Brain microvascular endothelial cell (primary cell): ENCODE measurements at places on chromosomes 13 and 19.

DNA sequence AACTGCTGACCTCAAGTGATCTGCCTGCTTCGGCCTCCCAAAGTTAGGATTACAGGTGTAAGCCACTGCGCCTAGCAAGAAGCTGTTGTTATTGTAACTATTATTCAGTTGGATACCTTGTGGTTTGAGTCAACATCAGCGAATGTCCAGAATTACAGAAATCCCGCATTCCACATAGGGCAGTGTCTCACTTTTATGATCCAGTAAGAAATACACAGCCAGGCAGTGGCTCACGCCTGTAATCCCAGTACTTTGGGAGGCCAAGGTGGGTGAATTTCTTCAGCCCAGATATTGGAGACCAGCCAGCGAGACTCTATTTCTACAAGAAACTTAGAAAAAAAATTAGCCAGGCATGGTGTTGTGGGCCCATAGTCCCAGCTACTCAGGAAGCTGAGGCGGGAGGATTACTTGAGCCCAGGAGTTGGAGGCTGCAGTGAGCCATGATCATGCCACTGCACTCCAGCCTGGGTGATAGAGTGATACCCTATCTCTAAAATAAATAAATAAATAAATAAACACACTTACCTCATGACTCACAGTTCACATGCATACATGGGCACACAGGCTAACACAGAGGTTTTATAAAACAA, 43.8 kb downstream of the SPTBN4 start:
- no peak for DNase-seq

DNA sequence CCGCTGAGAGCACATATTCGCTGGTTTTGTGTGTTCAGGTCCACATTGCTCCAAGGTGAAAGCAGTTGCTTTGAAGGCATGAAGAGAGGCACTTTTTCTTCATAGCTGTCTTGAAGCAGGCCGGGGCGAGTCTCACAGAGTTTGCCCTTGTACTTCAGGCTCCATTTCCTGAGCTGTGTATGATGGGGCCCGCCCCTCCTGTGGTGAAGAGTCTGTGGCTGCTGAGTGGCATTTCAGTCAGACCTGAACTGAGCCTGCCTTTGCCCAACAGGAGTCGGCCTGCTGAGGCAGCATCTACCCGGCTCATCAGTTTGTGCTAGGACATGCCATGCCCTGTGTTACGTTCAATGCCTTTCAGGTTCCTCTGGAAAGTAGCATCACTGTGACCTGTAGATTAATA, 44.4 kb upstream of the C1QTNF9 start:
- no peak for DNase-seq

DNA sequence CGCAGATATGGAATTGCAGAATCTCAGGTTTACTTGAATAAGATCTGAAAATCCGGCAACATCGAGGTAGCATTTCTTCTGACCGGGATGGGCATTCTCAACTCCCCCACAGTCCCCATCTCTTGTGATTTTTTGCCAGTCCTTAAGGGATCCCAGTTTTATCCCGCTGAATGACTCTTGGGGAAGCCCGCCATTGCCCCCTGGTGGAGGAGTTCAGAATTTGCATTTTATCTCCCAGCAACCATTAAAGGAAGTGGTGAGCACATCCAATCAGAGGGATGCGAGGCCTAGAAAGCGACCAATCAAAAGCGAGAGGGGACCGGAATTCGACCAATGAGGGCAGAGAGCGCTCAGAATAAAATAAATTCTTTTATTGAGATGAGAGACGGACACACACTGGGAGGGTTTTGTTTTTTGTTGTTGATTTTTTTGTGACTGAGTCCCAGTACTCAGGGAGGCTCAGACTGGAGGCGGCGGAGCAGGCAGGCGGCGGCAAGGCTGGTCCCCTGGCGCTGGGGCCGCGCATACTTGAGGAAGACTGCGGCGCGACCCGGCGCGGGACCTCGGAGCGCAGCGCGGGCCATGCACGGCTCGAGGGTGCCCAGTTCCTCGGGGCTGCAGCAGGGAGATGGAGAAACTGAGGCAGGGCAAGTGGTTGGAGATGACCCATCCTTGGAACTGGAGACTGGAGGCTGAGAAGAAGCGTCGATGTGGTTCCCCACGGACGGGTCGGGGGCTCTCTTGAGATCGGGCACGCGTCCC, 3.9 kb upstream of the TTC9B start:
- peak; percentile 92 for DNase-seq

GRCh38 chr13:72850959-72851677, 69.2 kb downstream of the PIBF1 start:
- DNase-seq, result no peak

GRCh38 chr13:51955281-51955771, 55.9 kb downstream of the ATP7B start:
- DNase-seq, result no peak

DNA sequence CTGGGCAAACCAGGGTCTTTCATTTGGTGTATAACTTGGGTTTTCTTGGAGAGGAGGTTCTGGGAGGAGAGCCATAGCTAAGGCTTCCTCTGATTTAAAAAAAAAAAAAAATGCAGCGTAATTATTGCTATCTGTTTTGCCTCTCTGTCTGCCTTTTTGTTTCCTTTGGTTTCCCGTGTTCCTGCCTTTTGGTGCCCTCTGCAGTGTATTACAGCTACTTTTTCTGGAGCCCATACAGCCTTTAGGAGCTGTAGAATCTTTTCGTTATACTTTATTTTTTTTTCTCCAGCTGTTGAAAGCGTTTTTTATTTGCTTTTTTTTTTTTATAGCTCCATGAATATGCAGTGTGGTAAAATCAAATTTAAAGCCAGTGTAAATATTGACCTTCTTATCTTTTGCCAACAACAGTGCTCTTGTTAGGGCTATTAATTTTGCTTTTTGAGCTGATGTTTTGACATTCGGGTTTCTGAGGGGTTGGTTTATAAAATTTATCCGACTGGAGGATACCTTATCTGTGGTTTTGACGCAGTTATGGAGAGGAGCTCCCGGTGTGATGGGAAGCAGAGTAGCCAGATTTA, 38.1 kb downstream of the ZNF493 start:
- DNase-seq, result no peak

DNA sequence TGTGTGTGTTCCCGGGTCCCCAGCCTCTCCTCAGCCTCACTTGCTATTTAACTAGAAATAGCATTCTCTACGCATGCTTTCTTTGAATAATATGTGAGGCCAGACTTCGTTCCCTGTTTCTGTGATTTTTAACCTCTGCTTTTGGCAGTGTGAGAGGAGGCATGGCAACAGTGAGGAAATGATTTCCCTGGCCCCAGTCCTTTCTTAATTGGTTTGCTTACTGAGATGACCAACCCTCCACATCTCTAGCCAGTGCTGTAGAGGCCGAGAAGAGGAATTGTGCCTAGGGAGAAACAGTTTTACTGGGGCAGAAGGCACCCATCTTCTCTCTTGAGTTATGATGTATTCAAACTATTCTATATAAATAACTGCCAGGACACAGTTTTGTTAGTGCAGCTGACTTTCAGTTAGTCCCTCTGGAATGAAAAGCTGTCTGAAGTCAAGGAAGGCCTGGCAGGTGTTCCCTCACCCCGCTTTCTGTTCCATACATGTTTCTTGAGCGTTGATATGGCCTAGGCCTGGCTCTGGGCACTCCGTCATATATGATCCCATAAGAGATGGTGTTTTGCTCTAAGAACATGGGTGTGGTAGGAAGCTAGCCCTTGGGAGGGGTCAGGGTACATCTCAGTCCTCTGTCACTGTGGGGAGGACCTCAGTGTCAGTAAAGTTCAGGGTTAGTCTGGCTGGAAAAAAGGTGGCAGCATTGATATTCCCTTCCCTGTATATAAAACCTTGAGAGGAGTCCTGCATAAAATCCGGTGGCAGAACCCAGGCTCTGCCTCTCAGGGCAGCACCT, 73.7 kb upstream of the NPAS1 start:
- no peak for DNase-seq
